EL (cell line): ENCODE measurements at places on chromosomes 7 and 10.

DNA sequence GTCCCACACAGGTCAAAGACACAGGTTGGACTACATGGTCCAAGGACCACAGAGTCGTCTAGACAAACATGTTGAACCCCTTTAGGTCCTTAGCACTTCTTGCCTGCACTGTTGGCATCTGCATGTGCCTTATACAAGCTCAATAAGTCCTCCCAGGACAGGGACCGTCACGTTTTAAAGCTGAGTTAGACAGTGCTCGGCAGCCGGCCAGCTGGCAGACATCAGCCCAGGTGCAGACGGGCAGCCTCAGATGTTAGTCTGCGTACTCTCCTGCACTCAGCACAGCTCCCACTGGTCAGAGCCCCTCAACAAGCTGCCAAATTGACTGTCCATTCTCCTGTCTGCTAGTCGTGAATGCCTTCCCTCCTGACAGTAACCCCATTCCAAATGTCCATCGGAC, 34.9 kb downstream of the PARP12 start:
- no peak for DNase-seq

GRCh38 chr7:39819514-39819913, 130.5 kb upstream of the CDK13 start:
- no peak for DNase-seq

- no peak for DNase-seq
Observed at GRCh38 chr10:24256619-24257107, 47.7 kb downstream of the KIAA1217 start.

DNA sequence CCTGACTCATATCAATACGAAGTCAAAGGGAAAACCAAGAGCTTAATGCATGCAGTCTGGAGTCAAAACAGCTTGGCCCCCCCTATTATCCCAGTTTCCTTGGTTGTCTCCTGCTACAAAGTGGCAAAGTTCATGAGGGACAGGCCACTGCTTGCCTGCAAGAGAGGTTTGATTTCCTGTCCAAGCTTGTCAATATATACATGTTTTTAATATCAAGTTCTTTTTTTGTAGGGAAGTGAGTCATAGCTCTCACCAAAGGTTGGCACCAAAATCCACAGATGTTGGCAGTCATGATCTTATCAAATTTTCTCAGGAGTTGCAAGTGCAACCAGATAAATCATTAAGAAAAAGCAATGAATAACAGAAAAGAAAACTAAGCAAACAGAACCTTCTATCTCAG, 176.8 kb downstream of the COBL start:
- DNase-seq = peak; percentile 5

GRCh38 chr7:4267341-4268039, 414.6 kb upstream of the FOXK1 start:
- DNase-seq = no peak

DNA sequence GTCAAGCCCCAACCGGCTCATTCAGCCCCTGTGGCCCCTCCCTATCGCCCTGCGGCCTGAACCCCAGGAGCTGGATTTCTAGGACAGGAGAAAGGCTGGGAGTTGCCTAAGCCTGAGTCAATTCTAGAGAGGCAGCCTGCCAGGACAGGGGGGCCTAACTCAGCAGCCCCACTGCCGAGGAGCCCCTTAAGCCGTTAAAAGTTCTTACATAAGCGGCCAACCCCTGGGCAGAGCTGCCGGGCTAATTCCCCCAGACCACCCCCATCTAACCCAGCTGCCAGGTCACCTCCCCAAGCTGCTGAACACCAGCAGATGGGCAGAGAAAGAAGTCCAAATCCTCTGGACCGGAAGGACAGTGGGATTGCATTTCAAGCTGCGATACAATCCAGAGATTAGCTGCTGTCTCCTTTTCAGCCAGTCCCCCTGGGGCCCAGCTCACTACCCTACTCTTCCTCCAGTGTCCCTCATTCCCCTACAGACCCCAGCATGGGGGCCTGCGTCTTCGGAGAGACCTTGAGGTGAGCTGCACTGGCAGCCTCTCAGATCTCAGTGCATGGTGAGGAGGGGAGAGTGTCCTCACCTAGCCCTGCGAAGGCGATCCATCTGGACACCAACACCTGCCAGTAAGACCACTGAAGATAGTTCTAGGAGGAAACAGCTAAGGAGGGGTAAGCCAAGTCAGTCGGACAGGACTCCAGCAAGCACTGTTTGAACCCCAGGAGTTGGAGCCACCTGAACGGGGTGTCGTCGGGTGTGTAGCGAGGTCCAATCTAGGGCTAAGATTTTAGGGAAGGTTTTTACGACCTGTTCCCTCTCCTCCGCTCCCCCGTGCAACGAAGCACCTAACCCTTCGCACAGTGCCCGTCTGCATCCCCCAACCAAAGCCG, 830 bp downstream of the IMPDH1 start:
- peak; percentile 22 for DNase-seq

- DNase-seq = no peak
Observed at GRCh38 chr7:95508780-95509179, 23.0 kb downstream of the ASB4 start.

DNA sequence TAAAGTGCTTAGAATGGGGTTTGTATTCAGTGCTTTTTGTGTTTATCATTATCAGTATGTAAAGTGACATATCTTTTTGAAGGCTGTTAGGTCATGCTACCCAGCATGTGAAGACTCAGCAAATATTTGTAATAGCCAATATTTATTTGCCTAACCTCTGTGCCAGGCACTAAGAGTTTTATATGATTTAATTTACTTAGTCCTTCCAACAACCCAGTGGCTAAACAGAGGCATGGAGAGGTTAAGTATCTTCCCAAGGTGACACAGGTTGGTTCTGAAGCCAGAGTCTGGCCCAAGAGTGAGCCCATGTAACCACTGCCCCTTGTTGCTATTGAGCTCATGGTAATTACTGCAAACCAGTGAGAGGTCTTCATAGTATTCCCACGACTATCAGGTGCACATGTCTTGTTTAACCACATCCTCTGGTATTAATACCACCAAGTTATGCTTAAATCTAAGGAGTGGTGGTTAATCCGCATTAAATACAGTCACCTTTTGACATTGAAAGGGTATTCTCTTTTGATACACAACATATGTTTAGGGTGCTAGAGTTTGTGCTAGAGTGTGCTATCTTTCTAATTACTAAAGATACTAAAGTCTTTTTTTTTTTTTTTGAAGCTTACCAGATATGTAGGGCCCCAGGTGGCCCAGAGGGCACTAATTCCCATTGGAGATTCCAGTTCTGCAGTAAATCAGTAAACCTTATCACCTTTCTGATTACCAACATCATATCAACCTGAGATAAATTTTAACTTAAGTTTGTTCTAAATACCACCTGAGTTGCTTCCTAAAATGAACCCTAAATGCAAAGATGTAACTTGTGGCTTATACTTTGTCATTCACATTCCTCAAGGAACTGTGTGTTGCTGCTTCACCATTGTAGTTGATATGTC, 2.9 kb downstream of the ADD3 start:
- DNase-seq = no peak

GRCh38 chr10:91891125-91892001, 17.9 kb downstream of the FGFBP3 start:
- DNase-seq = peak; percentile 92

- DNase-seq = no peak
Observed at GRCh38 chr7:108603656-108604306, 34.1 kb downstream of the DNAJB9 start.

- no peak for DNase-seq
Observed at GRCh38 chr7:107474104-107474521, 4.3 kb downstream of the GPR22 start.

DNA sequence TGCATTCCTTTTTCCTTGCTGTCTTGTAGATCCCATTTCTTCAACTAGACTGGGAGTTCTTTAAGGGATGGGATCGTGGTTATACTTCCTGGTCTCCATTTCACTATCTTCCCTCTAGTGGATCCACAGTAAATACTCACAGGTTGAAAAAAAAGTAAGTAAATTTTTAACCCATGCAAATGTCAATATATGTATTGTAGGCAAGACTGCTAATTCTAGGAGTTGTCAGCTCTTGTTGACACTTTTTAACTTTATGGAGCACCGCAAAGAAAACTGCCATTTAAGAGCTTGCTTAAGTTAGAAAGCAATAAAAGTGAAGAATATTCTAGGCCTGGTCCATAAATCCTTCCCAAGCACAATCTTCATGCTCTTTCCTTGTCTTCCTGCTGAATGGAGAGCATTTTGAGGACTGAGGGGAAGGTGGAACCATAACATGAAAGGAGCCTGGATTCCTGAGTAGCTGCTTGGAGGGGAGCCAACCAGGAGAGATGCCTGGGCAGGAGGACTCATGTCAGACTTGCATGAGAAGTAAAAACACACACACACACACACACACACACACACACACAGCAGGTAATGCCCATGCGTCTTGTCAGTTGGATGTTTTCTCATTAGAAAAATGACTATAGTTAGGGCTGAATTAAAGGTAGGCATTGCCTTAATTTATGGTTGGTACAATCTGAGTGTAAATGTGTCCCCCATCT, 32.2 kb downstream of the VWA2 start:
- no peak for DNase-seq

GRCh38 chr10:36313142-36313541, 671.0 kb upstream of the FZD8 start:
- DNase-seq = no peak

DNA sequence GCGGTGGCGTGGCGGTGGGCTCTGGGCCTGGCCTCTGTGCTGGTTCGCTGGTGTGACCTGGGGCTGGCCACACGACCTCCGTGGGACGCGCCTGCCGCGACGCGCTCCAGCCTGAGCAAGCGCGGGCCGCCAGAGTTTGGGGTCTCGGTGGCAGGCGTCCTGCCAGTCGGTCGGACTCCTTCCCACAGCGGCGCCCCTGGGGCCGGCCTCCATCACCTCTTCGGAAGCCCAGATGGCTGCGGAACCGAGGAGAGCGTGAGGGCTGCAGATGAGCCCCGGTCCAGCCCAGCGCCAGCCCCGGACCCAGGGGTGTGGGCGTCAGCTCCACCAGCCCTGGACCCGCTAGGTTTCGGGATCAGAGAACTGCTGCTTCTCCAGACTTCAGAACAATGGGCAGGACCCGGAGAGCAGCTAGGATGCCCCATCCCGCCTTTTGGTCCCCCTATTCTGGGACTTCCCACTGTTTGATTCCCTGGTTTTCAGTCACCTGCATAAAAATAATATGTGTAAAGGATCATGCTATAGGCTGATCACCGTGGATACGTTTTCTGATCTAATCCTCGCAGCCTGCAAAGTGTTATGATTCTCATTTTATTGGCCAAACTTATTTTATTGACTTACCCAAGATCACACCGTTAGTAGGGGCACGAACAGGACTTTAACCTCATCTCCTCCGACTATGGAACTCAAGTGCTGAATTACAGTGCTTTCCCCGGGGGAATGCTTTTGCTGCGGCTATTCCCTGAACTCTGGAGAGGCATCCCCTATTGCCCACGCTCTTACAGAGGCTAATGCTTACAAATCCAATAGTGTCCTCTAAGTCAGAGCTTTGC, 2.8 kb downstream of the CYP26C1 start:
- no peak for DNase-seq

GRCh38 chr7:31705377-31705776, 18.4 kb downstream of the PPP1R17 start:
- no peak for DNase-seq

GRCh38 chr7:129285111-129285510, 60.3 kb downstream of the AHCYL2 start:
- no peak for DNase-seq

GRCh38 chr10:10722422-10722821, 295.2 kb upstream of the CELF2 start:
- DNase-seq = no peak

DNA sequence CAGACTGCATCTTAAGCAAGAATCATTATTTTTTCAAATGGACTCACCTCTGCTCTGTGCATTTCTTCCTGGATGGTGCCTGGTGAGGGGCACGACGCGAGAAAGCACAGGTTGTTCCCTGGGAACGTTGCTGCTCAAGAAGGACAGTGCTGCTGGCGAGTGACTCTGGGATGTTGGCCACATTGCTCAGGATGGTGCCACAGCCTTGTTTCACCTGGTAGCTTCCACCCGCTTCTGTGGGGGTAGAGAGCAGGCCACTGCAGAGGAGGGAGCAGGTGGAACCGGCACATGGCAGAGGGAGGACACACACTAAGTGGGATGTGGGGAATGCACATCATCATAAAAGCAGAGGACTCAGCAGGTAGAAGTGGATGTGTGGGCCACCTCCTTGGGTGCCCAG, 444.7 kb downstream of the TCERG1L start:
- DNase-seq = no peak

DNA sequence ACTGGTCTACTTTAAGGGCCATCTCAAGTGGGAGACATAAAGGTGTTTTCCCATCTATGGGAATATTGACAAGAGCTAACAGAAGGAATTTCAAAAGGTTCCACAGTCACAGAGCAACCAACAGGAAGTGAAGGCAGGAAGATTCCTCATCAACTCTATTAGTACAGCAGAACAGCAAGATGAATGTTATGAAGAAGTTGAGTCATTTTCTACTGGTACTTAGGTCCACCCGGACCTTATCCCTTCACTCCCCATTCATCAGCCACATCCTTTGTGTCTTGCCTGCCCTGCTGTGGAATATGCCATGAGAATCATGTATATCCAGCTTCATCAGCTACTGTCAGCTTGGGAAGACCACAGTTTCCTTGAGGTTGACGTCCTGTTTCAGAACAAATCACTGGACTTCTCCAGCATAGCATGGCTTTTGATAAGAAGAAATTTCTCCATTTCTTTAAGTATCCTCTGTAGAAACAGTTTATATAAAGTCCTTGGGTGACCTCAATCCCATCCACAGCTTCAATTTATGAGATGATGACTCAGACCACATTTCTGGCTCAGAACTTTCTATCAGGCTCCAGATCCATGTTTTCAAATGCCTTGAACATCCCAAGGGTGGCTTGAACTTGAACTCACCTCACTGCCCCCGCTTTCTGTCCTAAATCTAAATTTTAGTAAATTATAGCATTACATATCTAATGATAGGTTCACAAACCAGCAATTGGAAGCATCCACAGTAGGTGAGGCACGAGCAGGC, 84.9 kb upstream of the AGK start:
- DNase-seq = peak; percentile 37

DNA sequence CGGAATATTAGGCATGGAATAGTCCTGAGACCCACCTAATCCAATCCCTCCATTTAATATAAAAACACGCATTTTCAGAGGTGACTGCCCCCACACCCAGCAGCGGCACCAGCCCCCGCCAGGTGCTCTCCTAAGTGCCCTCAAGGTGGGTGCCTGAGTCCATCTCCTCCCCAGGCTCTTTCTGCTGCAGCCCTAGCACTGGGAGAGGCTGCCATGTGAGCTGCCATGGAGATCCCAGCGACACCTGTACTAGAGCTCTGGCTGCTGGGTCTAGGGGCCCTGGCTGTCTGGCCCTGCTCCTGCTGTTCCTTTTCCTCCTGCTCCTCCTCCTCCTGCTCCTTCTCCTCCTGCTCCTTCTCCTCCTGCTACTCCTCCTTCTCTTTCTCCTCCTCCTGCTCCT, 191.1 kb upstream of the BMPER start:
- DNase-seq = no peak

DNA sequence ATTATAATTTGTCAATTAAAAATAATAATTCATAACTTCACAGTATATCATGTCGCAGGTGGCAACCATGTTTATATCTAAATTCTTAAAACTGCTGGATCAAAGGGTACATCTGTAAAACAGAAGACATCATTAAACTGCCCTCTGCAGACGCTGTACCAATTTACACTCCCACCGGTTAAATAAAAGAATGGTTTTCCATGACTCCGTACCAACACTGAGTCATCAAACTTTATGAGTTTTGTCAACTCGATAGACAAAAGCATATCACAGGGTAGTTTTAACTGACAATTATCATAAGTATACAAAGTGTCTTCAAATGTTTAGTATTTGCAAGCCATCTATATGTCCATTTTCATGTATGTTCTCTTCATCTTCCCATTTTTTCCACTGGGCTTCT, 5.7 kb upstream of the GSTK1 start:
- DNase-seq = peak; percentile 20
